ENCODE measurements at places on chromosomes 7 and 10.

DNA sequence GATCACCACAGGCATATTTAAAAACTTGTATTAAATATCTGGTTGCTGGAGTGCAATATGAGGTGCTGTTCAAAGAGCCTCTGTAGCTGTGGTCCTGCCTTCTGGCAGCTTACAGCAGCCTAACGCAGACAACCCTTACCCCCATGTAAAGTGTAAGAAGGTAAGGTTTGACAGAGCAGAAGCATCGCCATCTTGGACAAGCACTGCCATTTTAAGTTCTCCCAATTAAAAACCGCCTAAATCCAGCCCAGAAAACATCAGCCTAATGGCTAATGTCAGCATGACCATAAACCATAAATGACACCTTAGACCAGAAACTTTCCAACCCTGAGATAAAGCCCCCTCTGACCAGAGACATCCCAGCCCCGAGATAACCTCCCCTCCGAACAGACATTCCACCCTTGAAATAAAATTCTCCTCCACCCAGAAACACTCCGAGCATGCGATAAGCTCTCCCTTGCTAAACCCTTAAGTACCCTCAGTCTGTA lies 5.3 kb upstream of the OIT3 start:
- DNase-seq: no peak

DNA sequence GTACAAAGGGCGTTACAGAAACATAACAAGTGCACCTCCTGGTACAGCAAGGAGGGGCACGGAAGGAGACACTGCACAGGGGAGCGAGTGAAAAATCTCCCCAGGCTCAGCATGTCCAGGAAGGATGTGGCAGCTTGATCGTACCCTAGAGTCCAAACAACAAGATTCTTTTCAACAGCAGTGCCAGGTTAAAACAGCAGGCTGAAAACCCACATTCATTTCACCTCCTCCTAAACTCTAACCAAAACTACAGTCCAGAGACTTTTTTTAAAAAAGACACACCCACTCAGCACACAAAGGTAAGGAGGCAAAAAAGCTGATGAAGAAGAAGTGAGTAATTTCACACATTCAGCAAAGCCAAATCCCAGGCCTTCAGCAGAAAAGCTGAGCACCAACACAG lies 138.8 kb downstream of the SFMBT2 start:
- no peak for DNase-seq

GRCh38 chr7:129308047-129308446 lies 83.2 kb downstream of the AHCYL2 start:
- no peak for DNase-seq

DNA sequence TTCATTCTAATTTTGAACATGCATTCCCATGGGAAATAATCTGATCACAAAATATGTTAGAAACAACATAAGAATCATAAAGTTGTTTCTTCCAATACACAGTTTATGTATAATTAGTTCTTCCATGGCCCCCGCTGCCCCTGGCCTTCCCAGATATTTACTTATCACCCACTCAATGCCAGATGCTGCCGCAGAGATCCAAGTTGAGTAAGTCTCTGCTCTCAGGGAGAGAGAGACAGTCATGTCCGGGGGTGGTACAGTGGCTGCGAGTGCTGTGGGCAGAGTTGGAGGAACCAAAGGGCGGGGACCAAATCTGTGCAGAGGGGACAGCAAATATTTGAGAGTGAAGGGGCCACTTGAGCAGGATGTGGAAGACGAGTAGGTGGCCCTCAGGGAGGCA lies 37.1 kb downstream of the COL26A1 start:
- DNase-seq: no peak

GRCh38 chr7:130818056-130818455 lies 84.0 kb upstream of the KLF14 start:
- no peak for DNase-seq

- no peak for DNase-seq
These were observed 6.6 kb upstream of the SGCE start for GRCh38 chr7:94662548-94662947.

- no peak for DNase-seq
These were observed 52.6 kb downstream of the LARP4B start for GRCh38 chr10:878895-879294.

- no peak for DNase-seq
These were observed 88.0 kb downstream of the GLRX3 start for GRCh38 chr10:130224228-130224627.

DNA sequence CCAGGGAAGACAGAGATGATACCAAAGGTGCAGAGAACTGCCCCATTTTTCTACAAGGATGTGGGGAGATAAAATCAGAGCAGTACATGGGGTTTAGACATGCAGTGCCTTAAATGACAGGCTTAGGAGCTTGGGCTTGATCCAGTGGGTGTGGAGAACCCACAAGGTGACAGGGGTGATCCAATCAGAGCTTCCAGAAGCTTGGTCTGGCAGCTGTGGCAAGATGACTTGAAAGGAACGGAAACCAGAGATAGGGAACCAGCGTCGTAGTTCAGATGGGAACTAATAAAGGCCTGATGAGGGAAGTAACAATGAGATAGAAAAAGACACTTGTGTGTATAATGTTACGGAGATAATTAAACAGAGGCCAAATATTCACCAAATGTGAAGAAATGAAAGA lies 80.7 kb downstream of the SLC37A3 start:
- no peak for DNase-seq

DNA sequence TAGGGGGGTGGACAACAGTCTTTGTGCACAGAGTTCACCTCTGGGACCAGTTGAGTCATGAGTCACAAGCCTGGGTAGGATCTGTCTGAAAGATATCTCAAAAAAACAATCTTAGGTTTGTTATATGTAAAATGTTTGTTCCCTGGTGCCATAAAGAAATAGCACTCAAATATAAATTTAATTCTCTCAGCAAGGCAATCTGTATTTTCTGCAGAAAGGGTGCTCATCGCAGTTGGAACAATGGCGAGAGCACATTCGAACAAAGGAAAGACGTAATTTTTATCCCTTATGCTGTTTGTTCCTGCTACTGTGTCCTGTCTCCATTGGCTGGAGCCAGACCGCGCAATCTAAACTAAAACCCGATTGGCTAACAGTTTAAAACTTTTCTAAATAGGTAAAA lies 63.7 kb downstream of the GALNT11 start:
- DNase-seq: no peak

- DNase-seq: no peak
These were observed 22.5 kb downstream of the CEP41 start for GRCh38 chr7:130418306-130418705.

Data from stimulated activated CD8-positive, alpha-beta memory T cell treated with anti-CD3 and anti-CD28 coated beads, Interleukin-15, amount 100 ng/mL, for 24 hours (primary cell).